ENCODE measurements at places on chromosomes 7 and 10. TPM values are rescaled to one million over a fixed set of nuclear protein-coding genes. Genes with fewer than 3 reads are reported as not detected.
A peak's percentile ranks its signal among the peaks of the same experiment; 100 is the strongest.

GRCh38 chr7:111492234-111492633, 70.1 kb downstream of the IMMP2L start:
- DNase-seq, result no peak

DNA sequence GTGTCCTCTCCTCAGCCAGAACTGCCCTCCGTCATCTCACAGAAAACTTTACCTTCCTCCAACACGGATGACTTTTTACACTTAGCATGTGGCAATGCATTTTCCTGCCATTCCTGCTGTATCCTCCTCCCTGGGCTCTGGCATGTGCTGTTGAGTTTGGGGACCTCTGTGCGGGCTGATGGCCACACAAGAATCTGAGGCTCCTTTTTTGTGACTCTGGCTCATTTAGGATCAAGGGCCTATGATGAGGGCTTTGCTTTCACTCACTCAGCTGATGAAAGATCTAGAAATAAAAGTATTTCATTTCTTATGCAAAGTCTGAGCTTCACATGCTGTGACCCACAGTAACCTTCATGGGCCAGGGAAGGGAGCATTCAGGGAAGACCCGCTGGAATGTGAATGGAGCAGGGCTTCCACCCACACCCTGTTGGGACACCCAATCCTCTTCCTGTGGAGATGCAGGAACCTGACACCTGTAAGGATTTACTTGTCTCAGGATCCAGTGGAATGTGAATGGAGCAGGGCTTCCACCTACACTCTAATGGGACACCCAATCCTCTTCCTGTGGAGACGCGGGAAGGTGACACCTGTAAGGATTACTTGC, 500.3 kb upstream of the MKI67 start:
- peak; percentile 19 for DNase-seq

GRCh38 chr10:98456043-98456570, 9.4 kb upstream of the HPS1 start:
- DNase-seq, result no peak

The PTPRZ1 gene
- polyA plus RNA-seq, result 3.5 TPM

DNA sequence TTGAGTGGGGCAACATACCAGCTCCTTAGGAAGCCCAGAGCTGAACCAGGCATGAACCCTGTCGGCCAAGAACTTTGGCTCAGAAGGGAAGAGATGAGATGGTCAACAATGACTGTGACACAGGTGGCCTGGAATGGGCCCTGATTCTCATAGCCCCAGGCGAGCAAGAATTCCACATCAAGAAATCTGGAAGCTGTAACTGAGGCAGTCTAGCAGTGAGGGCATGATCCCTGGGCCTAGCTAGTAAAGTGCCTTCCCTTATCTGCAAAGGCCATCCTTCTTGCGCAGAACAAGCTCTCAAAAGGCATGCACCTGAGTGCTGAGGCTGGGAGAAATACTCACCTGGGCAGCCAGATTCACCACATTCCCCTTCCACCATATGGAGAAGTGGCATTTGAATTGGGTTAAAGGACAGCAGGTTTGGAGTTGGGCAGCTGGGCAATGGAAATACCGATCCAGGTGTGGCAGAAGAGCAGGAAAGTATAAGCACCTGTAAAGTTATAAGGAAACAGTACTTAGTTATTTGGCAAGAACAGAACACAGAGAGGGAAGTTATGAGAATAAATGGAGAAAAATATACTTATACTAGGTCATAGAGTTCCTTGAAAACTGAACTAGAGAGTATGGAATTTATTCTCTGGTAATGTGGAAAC, 78.6 kb upstream of the CAPZA2 start:
- no peak for DNase-seq

- DNase-seq, result peak; percentile 52
Observed at GRCh38 chr7:7969306-7970236, 975 bp downstream of the GLCCI1 start.

GRCh38 chr7:81190997-81191768, 272.3 kb upstream of the SEMA3C start:
- no peak for DNase-seq

The SEMA4G gene
- 63.0 TPM for polyA plus RNA-seq

GRCh38 chr10:5484205-5484604, 15.2 kb downstream of the CALML5 start:
- DNase-seq, result no peak

DNA sequence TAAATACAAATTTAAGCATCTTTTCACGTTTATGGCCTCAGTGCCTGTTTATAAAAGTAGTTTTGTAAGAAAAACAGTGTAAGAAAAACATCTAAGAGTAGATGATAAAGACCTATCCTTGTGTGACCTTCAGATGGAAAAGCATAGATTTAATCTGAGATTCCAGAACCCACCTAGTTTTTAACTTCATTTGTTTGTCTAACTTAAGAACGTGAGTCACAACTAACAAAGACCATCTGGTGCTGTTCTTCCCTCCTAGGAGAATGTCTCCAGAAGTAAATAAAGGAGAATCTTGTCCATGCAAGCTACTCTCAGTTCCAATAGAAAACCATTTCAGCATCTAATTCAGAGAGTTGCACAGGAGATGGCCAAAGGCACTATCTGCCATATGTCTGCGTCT, 265.4 kb upstream of the C7orf33 start:
- DNase-seq, result no peak

- DNase-seq, result no peak
Observed at GRCh38 chr7:94298943-94299342, 95.8 kb upstream of the COL1A2 start.

The SCIN gene
- polyA plus RNA-seq, result 112 TPM

The PRXL2A gene
- 118 TPM for polyA plus RNA-seq

- DNase-seq, result no peak
Observed at GRCh38 chr7:101891936-101892640, 74.7 kb downstream of the CUX1 start.

The ADAM22 gene
- polyA plus RNA-seq, result 14.2 TPM

GRCh38 chr10:48651293-48651692, 33.4 kb upstream of the WDFY4 start:
- no peak for DNase-seq

DNA sequence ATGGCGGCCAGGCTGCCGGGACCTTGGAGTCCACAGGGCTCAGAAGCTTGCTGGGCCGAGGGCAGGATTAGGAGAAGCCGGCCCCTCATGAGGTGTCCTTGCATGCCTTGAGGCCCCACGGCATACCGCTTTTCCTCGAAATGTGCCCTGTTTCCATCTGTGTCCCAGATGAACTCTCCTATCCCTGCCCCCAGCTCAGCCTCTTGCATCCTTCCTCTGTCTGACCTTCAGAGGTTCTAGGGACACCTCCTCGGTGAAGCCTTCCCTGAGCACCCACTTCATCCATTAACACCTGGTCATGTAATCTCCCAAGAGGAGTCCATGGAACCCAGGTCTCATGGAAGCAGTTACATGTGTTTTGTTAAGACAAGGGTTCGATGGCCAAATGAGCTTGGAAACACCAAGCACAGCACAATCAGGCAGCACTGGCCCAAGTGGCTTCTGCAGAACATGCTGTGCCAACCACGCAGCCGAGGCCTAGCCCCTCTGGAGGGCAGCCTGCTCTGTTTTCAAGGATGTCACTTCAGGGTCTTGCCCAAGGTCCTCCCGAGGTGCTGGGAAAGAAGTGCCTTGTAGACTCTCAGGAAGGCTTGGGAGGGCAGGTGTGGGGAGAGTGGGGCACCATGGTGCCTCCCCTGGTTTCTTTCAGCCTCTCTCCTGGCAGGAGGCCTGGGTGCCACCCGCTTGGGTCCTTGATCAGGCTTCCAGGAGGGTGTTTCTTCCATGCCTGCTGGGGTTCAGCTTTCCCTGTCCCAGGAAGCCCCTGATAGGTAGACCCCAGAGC, 124.3 kb downstream of the NEURL1 start:
- no peak for DNase-seq
